GM06990 (cell line): ENCODE measurements at places on chromosomes 5 and 9.

GRCh38 chr9:130138791-130139190, 33.4 kb upstream of the NCS1 start:
- DNase-seq: no peak

DNA sequence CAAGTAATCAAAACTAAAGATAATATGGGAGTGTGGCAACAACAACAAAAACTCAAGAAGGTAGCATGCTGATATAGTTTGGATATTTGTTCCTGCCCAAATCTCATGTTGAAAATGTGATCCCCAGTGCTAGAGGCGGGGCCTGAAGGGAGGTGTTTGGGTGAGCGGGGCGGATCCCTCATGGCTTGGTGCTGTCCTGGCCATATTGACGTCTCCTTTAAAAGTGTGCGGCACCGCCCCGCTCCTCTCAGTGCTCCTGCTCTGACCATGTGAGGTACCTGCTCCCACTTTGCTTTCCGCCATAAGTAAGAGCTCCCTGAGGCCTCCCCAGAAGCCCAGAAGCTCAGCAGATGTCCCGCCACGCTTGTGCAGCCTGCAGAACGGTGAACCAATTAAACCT, 25.6 kb downstream of the MED27 start:
- no peak for DNase-seq

- DNase-seq: peak; percentile 0
Measured at GRCh38 chr5:79020861-79021561, 35.9 kb upstream of the ARSB start.

DNA sequence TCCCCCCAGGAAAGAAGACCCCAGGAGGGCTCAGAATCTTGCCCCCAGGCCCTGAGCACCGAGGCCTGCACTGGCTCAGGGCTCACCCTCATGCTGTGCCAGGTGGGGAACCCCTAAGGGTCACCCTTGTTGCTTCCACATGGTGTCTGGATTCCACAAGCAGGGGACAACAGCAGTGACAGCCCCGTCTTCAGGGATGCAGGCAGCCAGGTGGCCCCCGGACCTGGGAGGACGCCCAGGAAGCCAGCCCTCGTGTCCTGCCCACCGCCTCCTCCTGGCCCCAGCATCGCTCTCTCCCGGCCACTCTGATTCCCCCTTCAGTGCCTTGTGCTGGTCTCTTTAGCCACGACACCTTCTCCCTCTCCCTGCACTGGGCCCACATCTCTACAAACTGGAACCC, 60.0 kb upstream of the SARDH start:
- no peak for DNase-seq

DNA sequence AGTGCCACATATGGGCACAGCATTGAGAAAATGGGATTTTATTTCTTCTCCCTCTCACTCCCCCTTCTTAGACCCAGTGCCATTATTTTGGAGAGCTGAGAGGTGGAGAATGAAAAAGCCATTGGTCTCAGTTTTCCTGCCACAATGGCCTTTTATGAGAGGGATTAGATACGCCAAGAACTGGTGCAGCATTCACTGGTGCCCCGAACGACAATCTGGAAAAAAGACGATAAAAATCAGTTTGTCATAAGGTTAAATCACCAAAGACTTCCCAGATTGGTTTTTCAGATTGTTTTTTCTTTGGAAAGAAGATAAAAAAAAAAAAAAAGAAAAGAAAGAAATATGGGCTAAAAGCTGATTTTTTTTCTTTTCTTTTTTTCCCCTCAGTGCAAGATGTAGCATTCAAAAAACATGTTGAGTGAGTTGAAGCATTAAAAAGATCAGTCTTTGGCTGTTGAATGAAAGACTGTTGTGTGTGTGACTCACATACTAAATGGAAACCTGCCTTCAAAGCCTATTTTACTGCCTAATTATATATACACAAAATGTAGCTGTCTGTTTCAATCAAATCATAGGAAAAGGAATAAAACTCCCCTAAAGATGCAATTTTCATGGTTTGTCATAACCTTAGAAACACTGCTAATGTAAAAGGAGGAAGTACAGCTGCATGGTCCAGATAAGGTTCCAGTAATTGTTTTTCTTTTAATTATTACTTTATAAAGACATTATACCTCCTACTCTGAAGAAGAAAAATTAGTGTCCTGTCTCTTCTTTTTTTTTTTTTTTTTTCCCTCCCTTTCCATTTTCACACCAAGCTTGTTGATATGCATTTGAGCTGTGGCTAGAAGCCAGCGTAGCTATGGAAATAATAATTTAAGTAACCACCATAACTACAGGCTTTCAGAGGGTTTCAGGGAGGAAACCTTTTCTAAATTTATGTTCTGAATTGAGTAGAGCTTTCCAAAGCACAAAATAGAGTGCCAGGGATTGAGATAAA, 27.2 kb upstream of the ZNF608 start:
- no peak for DNase-seq

- DNase-seq: no peak
Measured at GRCh38 chr9:77896269-77896937, 135.2 kb downstream of the GNAQ start.

DNA sequence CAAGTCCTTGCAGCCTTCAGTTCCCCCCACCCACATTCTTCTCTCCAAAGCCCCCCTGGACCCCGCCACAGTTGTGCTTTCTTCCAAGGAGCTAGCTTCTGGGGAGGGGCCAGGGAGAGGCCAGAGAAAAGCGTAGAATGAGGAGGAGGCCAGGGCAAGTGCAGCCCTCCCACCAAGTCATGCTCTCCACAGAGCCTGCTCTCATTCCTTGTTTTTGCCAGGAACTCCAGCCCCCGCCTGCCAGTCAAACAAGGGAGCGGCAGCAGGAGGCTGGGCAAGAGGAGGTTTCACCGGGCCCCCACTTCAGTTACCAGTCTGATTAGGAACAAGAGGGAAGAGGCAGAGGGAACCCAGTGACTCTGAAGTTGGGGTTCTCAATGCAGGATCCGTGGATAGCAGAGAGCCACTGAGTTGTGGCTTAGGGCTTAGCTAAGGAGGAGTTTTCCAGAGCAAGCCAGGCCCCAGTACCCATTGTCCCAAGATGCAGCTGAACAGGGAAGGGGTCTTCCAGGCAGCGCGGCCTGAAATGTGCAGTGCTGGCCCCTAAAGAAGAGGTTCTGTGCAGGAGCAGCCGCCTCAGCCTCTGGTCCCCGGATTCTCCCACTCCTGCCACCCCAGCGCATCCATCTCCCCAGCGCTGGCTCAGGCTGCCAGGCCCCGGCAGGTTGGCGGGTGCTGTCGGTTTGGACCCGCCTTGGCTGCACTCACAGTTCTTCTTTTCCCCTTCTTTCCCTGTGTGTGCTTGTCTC, 120.6 kb downstream of the DAB2IP start:
- no peak for DNase-seq

GRCh38 chr9:77005216-77005615, 14.2 kb upstream of the FOXB2 start:
- DNase-seq: no peak

- no peak for DNase-seq
Measured at GRCh38 chr9:125262294-125262991, 817 bp downstream of the GAPVD1 start.
